ENCODE measurements at places on chromosomes 1 and 21. TPM values are rescaled to one million over a fixed set of nuclear protein-coding genes. Genes with fewer than 3 reads are reported as not detected.

KRTAP20-3 gene
- polyA plus RNA-seq: not detected

ICOSLG gene
- polyA plus RNA-seq: 6.7 TPM

- H3K27ac ChIP-seq: no peak overlapping the region
- no peaks in the 10 kb centered on the region for H3K36me3 ChIP-seq
- no peak overlapping the region for H3K4me3 ChIP-seq
- no peaks in the 10 kb centered on the region for H3K4me1 ChIP-seq
- DNase-seq: no peak
Observed at GRCh38 chr21:24693779-24694178, 913.5 kb downstream of the MRPL39 start.

DNA sequence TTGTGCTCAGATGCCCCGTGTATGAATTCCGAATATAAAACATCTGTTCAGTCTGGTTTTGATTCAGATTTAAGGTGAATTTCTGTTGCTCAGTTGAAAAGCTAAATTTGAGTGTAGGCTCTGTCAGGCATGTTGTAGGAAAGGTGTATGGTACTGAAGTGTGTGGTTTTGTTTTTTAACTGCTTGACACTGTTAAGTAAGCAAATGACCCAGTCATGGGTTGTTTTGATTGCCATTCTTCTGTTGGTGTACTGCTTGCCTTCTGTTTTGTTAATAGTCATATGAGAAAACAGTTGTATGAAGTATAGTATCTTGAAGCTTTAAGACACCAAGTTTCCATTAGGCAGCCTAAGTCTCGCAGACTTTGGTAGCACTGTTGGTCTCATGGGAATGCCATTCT is 10.0 kb downstream of the MRPS6 start:
- no peak overlapping the region for H3K27ac ChIP-seq
- DNase-seq: no peak
- H3K27me3 ChIP-seq: no peaks in the 10 kb centered on the region
- H3K36me3 ChIP-seq: peaks cover 7% of the 10 kb centered on the region
- peaks cover 33% of the 10 kb centered on the region for H3K4me1 ChIP-seq
- no peak overlapping the region for H3K4me3 ChIP-seq

DNA sequence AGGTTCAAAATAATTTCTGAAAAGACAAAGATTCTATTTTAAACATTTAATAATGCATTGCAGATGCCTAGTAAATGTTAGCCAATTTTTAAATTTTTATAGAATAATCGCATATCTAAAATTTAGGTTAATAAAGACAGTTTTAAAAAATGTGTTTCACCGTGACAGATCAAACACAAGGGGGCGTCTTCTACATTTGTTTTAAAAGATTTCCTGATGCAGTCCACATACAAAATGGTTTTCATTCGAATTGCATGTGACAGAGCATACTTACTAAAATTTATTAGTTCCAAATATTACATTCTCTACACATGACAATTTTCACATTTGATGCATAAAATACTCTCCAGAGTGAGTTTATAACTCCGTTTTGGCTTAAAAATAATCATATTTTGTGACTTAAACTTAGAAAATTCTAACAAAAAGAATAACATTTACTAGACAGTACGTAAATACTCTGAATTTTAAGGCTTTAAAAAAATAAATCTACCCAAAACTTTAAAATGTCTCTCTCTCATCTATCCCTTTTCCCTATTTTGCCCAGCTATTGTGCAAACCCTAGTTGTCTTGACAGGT is 75.5 kb downstream of the ADAMTS1 start:
- DNase-seq: no peak
- H3K27ac ChIP-seq: no peak overlapping the region
- no peaks in the 10 kb centered on the region for H3K36me3 ChIP-seq
- no peaks in the 10 kb centered on the region for H3K27me3 ChIP-seq
- H3K4me1 ChIP-seq: no peaks in the 10 kb centered on the region
- H3K4me3 ChIP-seq: no peak overlapping the region

GRCh38 chr1:156838972-156839371 is 19.9 kb downstream of the INSRR start:
- DNase-seq: peak; percentile 13
- H3K4me1 ChIP-seq: peaks cover 1% of the 10 kb centered on the region
- no peak overlapping the region for H3K27ac ChIP-seq
- no peaks in the 10 kb centered on the region for H3K36me3 ChIP-seq
- H3K27me3 ChIP-seq: peaks cover 83% of the 10 kb centered on the region

- H3K36me3 ChIP-seq: peaks cover 15% of the 10 kb centered on the region
- peak overlapping the region; percentile 80 for H3K4me3 ChIP-seq
- peaks cover 53% of the 10 kb centered on the region for H3K27me3 ChIP-seq
- no peak overlapping the region for H3K27ac ChIP-seq
- DNase-seq: no peak
- H3K4me1 ChIP-seq: peaks cover 18% of the 10 kb centered on the region
Observed at GRCh38 chr1:236395230-236395946, 1.3 kb downstream of the EDARADD start.

- peaks cover 36% of the 10 kb centered on the region for H3K27me3 ChIP-seq
- H3K4me3 ChIP-seq: no peak within 1 kb of the TSS
- no peak for DNase-seq
Observed at GRCh38 chr1:54547601-54548388, at the start of gene ACOT11. TSS of gene ACOT11 (plus strand) at chr1:54548228. CDS start at chr1:54548310, 82 bp downstream.

GRCh38 chr21:14646893-14647292 is 100.8 kb upstream of the SAMSN1 start:
- H3K27me3 ChIP-seq: no peaks in the 10 kb centered on the region
- H3K4me3 ChIP-seq: no peak overlapping the region
- H3K27ac ChIP-seq: no peak overlapping the region
- no peak for DNase-seq
- H3K4me1 ChIP-seq: no peaks in the 10 kb centered on the region
- H3K36me3 ChIP-seq: peaks cover 17% of the 10 kb centered on the region

- no peaks in the 10 kb centered on the region for H3K27me3 ChIP-seq
- H3K4me1 ChIP-seq: peaks cover 62% of the 10 kb centered on the region
- H3K36me3 ChIP-seq: no peaks in the 10 kb centered on the region
- peak overlapping the region; percentile 97 for H3K27ac ChIP-seq
Observed at GRCh38 chr1:107899655-107900054, 65.3 kb downstream of the VAV3 start.

- H3K36me3 ChIP-seq: peaks cover 15% of the 10 kb centered on the region
- no peak for DNase-seq
- H3K4me1 ChIP-seq: peaks cover 2% of the 10 kb centered on the region
- H3K27me3 ChIP-seq: no peaks in the 10 kb centered on the region
Observed at GRCh38 chr1:43322506-43322905, 15.1 kb upstream of the MPL start.

All from naive B cell (primary cell).